Activated CD8-positive, alpha-beta memory T cell treated with anti-CD3 and anti-CD28 coated beads, Interleukin-2, amount 50 U/mL, for 4 hours (primary cell): ENCODE measurements at places on chromosomes 1 and 21.

GRCh38 chr1:48688102-48688760, 88.5 kb downstream of the BEND5 start:
- no peak for DNase-seq

DNA sequence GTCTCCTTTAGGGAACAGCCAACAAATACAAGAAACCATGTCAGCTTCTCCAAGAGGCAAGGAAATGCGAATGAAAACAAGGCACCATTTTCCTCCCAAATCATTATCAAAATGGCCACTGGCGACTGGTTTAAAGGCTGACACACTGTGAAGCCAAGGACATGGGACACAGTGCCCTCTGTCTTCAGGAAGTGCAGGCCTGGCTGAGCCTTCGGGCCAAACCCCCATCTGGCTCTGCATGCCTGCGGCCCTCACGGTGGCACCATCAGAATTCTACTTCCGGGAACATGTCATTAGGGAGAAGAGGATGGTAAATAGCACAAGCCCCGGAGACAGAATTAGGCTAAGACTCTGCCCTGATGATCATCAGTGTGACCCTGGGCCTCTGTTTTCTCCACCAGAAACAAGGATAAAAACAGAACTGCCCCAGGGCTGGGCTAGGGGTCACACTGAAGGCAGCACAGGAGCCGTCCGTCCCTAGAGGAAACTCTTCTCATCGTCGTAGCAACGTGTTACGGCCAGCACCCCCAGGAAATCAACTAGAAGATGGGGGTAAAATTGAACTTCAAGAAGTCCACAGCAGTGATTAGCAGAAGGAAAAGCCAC, 103.5 kb downstream of the NPHP4 start:
- no peak for DNase-seq

GRCh38 chr1:31911994-31912780, 26.0 kb downstream of the PTP4A2 start:
- no peak for DNase-seq

DNA sequence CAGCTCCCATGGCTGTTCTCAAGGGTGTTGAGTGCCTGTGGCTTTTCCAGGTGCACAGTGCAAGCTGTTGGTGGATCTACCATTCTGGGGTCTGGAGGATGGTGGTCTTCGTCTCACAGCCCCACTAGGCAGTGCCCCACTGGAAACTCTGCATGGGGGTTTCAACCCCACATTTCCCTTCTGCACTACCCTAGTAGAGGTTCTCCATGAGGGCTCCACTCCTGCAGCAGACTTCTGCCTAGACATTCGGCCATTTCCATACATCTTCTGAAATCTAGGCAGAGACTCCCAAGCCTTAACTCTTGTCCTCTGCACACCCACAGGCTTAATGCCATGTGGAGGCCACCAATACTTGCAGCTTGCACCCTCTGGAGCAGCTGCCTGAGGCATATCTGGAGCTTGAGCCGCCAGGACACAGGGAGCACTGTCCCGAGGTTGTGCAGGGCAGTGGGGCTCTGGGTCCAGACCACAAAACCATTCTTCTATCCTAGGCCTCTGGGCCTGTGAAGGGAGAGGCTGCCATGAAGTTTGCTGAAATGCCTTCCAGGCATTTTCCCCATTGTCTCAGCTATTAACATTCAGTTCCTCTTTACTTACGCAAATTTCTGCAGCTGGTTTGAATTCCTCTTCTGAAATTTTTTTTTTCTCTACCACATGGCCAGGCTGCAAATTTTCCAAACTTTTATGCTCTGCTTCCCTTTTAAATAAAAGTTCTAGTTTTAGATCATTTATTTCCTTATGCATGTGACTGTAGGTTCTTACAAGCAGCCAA, 8.8 kb upstream of the CAPN8 start:
- DNase-seq, result no peak

DNA sequence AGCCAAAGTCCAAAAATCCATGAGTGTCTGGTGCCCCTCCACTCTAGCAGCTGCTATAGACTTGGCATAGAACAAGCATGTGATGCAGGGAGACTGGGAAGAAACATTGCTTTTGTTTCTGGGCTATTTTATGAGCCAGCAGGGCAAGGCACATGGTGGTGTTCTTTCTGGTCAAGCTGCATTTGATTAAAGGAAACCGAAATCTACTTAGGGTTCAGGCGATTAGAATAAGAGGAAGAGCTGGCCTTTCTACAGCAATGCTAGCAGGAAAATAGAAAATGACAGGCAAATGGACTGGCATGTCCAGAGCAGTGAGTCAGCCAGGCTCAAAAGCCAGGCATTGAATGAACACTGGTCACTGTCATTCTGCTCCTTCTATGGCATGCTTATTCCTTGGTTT, 28.5 kb upstream of the ARHGAP29 start:
- no peak for DNase-seq

GRCh38 chr1:58468612-58469011, 77.9 kb downstream of the OMA1 start:
- no peak for DNase-seq

- no peak for DNase-seq
Observed at GRCh38 chr1:59410457-59410856, 113.6 kb downstream of the FGGY start.

- no peak for DNase-seq
Observed at GRCh38 chr1:76083189-76083588, 8.6 kb downstream of the ST6GALNAC3 start.

DNA sequence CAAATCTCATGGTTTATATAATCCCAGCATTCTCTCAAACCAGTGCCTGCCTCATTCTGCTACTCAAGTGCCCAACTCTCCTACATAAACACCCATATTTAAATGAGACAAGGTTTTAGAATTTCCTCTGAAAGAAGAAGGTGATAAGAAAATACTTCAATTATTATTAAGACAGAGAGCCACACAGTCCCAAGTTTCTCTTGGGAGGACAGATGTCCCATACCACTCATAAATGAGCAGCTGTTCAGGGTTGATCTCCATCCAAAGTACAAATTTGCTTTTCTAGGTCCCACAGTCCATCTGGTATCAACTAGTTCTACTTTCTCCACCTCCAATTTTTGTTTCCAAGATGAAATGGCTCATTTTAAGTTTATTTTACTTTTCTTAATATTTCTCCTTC, 11.3 kb downstream of the DCAF8 start:
- DNase-seq, result no peak

DNA sequence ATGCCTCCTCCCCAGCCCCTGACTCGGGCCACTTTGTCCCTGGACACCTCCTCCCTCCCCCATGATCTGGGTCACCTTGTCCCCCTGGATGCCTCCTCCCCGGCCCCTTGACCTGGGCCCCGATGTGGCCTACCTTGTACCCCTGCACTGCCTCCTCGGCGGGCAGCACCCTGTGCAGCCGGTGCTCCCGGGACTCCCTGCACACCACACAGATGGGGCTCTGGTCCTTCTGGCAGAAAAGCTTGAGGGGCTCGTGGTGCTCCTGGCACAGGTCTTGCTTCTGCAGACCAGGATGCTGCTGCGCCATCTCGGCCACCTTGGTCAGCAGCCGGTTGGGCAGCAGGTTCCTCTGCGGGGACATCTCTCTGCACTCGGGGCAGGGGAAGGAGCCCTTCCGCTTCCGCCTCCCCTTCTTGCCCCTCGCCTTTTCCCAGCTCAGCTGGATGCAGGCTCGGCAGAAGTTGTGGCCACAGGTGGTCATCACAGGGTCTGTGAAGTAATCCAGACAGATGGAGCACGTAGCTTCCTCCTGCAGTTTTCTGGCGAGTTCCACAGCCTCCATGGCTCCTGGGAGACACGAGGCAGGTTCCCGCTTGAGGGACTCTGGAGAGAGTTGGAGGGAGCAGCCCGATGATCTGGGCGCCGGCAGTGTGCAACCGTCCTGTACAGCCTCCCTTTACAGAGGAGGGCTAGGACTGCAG, 2.0 kb downstream of the TRIM17 start:
- DNase-seq, result no peak

- no peak for DNase-seq
Observed at GRCh38 chr1:244893836-244894235, 29.5 kb upstream of the HNRNPU start.

DNA sequence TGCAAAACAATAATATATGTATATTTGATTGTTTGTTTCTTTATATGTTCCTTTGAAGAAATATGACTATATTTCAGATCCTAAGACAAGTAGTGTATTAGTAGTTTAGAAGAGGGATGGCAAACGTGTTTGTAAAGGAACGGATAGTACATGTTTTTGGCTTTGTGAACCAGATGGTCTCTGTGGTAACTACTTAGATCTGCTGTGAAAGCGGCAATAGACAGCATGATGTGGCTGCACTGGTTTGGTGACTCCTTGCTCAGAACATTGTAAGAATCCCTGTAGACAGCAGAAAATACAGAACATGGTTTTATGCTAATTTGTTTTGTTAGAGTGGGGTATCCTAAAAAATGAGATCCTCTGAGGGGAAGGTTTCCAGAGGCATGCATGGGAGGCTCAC, 3.1 kb downstream of the ACADM start:
- no peak for DNase-seq

- peak; percentile 56 for DNase-seq
Observed at GRCh38 chr1:84998642-84999280, 1.8 kb upstream of the MCOLN2 start.

DNA sequence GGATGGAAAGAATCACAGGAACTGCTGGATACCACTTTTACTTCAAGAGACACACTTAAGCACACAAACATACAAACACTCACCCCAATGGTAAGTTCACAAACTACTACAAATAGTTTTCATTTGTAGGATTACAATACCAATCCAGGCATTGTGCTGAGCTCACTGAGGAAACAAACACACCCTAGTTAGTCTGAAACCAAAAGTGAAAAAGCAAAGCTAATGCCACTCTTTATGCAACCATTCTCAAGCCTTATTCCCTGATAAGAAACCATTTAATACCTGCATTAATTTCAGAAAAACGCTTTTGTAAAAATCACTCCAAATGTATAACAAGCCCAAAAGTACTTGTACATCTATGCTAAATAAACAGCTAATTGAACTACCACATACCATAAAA, 38.3 kb downstream of the RNF115 start:
- DNase-seq, result no peak

DNA sequence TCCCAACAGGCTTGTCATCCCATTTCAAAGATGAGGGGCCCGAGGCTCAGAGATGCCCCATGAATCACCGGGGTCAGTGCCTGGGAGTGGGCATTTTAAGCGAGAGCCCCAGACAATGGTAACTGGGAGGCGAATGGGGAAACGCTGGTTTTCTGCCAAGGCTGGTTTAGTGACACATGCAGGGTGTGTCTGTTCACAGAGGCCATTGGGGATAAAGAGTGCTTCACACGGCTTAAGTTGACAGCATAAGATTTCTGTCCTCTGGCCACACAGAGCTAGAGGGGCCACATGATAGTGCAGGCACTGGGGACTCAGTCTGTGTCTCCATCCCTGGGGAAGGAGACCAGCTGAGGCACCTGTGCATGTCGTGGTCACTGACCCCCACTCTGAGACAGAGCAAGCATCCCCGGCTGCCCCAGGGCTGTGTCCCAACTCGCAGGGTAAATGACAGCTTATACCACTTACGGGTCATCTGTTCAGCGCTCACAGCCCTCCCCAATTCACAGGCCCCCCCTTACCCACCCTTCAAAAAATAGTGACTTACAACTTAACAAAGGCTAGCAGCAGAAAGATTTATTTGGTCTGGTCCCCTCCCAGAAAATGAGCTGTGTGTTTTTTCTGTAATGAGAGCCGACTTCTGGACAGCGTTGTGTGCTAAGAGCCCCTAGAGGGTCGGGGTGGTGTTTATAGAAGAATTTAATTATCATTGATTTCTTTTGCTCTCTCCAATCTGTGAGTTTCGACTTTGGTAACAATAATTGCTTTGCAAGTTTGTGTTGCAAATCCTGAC, 34.9 kb upstream of the ARHGEF16 start:
- DNase-seq, result no peak

DNA sequence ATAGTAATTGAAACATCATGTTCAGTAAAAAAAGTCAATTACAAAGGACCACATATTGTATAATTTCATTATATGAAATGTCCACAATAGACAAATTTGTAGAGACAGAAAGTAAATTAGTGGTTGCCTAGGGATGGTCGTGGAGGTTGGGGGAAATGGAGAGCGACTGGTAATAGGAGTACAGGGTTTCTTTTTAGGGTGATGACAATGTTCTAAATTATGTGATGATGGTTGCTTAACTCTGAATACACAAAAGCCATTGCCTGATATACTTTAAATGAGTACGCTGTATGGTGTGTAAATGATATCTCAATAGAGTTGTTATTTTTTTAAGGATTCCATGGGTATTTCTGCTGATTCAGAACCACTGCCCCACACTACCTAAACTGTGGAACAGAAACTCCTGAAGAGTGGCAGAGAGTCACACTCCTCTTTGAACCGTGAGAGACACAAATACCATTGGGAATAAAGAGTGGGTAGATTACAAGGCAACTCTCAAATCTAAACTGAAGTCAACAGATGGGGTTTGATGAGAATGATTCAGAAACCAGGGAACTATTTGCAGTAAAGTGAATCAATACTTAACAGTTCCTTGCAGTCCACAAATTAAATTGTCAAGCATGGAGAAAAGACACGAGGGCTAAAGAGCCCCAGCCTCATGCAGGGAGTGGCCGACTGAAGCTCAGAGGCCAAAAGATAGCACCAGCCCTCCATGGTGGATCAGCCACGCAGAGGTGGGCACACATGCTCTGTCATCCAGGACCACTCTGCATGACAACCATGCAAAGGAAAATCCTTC, 118.0 kb downstream of the CAPN8 start:
- DNase-seq, result no peak

DNA sequence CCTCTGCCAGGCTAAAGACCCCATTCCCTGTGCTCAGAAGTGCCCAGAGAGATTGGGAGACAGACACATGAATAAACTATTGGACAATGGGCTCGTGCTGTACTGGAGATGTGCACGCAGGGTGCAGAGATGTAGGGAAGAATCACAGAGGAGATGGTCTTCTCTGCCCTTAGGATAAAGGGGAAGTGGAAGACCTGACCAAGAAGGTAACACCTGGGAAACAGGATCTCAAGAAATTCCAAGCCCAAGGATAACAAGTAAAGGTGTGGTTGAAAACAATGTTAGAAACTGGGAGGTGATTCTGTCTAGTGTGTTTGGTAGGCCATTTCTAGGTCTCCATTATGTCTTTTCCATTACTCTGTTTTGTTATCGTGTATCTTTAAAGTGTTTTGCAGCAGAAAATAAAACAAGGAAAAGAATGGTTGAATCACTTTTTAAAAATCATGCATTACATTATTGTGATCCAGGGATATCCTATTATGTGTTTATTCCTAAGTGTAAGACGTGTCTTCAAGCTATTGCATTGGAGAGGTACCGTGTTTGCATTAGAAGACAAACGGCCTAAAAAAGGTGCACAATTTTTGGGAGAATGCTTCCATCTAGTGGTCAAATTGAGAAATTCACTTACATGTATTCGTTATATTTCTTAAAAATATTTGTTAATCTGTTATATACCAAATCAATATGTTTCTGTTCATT, 40.8 kb upstream of the KCTD3 start:
- no peak for DNase-seq

- no peak for DNase-seq
Observed at GRCh38 chr1:182662121-182662890, 22.1 kb downstream of the RGS8 start.
